ENCODE measurements at places on chromosomes 3 and 15.

DNA sequence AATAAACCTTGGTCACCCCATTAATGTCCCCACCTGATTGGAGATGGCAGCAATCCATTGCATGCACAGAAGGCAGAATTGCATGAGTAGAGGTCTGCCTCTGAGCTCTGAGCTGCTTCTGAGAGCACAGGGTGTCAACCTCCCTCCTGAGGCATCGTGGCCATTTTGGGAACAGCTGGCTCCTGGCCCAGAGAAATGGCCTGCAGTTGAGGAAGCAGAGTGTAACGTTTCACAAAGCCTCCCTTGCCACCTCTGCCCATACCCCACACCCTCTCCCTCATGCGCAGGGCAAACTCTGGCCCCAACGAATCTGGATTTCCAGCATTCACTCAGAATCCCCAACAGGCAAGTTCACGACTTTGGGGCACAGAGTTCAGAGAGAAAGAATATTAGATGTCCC, 198.9 kb downstream of the ADAMTS9 start:
- H3K36me3 ChIP-seq: no peaks in the 10 kb centered on the region
- no peak for DNase-seq
- H3K27ac ChIP-seq: peak overlapping the region; percentile 28
- H3K27me3 ChIP-seq: no peaks in the 10 kb centered on the region

- H3K27ac ChIP-seq: no peak overlapping the region
- H3K4me3 ChIP-seq: no peak overlapping the region
- no peaks in the 10 kb centered on the region for H3K27me3 ChIP-seq
- DNase-seq: no peak
These were observed 158.7 kb upstream of the SLCO3A1 start for GRCh38 chr15:91694831-91695210.

GRCh38 chr3:49378249-49378895, 20.2 kb upstream of the GPX1 start:
- DNase-seq: no peak
- H3K36me3 ChIP-seq: peaks cover 10% of the 10 kb centered on the region
- H3K27ac ChIP-seq: peak overlapping the region; percentile 7
- no peaks in the 10 kb centered on the region for H3K27me3 ChIP-seq
- peaks cover 3% of the 10 kb centered on the region for H3K4me1 ChIP-seq
- no peak overlapping the region for H3K4me3 ChIP-seq

DNA sequence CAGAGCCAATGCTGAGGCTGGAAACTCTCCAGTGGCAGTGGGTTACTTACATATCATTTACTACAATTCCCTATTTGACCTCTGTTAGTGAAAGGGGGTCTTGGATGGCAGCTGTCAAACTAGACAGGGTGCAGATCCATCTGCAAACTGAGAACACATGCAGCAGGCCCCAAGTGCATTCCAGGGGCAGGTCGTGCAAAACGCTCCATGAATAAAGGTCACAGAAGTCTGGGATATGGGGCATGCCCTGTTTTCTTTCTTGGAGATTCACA, 25.0 kb upstream of the RAD18 start:
- no peak overlapping the region for H3K4me3 ChIP-seq
- no peak overlapping the region for H3K27ac ChIP-seq

- H3K4me1 ChIP-seq: no peaks in the 10 kb centered on the region
- no peaks in the 10 kb centered on the region for H3K27me3 ChIP-seq
- H3K27ac ChIP-seq: no peak overlapping the region
- DNase-seq: no peak
These were observed 733.0 kb downstream of the ZPLD1 start for GRCh38 chr3:103167850-103168249.

- no peaks in the 10 kb centered on the region for H3K36me3 ChIP-seq
- DNase-seq: no peak
- no peak overlapping the region for H3K27ac ChIP-seq
- H3K4me3 ChIP-seq: no peak overlapping the region
These were observed 33.3 kb downstream of the ANKDD1A start for GRCh38 chr15:64944961-64945360.

DNA sequence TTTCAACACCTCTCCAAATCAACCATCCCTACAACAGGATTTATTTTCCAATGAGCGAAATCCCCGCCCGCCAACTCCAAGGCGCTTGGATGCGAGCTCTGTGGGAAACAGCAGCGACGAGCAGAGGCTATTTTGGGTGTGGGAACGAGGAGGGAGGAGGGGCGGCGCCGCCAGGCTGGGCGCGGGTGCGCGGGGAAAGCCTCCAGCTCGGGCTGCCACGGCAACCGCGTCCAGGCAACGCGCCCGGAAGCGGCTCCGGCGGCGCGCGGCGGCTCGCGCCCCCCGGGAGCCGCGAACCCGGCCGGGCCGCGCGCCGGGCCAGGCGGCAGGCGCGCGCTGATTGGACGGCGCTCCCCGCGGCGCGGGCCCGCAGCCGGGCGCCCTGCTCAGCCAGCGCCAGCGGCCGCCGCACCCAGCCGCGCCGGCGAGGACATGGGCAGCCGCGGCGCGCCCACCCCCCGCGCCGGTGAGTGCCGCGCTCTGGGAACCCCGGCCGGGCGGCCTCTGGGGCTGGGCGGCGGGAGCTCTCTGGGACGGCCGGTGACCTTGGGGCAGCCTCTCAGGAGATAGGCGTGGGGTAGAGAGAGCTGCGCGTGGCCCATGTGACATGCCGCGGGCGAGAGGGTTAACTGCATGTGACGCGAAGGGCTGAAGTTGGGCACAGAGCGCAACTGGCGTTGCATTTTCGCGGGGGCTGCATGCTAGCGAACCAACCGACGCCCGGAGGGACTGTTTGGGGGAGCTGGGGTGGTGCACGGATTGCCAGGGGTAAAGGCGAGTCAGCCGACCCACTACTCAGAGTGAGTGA, at the start of gene FAM81A:
Gene FAM81A (plus strand): TSS at position 370 of the 808 bp plus-strand sequence. CDS start 20,441 bp downstream, outside the sequence.
- DNase-seq: peak; percentile 71
- H3K4me1 ChIP-seq: peaks cover 8% of the 10 kb centered on the region
- H3K27me3 ChIP-seq: peaks cover 2% of the 10 kb centered on the region
- H3K36me3 ChIP-seq: no peaks in the 10 kb centered on the region

DNA sequence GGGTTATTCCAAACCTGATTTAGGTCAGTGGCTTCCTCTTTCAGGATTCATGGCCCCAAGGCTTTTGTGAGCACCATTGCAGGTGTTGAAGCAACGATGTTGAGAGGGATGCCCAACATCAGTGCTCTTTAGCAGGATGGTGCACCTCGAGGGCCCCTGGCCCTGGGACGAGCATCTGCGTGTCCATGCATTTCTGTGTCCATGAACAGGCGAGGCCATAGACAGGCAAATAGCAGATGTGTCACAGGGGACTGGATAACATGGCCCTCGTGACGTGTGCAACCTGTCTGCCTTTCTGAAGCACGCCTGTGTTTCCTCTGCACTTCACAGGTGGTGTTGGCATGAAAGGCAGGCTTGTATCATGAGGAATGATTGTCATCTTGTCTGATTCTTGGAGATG, 132.3 kb downstream of the SNRPN start:
- no peaks in the 10 kb centered on the region for H3K4me1 ChIP-seq
- H3K4me3 ChIP-seq: no peak overlapping the region
- DNase-seq: no peak
- peaks cover 99% of the 10 kb centered on the region for H3K36me3 ChIP-seq
- no peak overlapping the region for H3K27ac ChIP-seq

- no peak for DNase-seq
- no peak overlapping the region for H3K27ac ChIP-seq
- peaks cover 22% of the 10 kb centered on the region for H3K4me1 ChIP-seq
- H3K36me3 ChIP-seq: no peaks in the 10 kb centered on the region
These were observed 4.6 kb upstream of the TRIM71 start for GRCh38 chr3:32813180-32813579.

DNA sequence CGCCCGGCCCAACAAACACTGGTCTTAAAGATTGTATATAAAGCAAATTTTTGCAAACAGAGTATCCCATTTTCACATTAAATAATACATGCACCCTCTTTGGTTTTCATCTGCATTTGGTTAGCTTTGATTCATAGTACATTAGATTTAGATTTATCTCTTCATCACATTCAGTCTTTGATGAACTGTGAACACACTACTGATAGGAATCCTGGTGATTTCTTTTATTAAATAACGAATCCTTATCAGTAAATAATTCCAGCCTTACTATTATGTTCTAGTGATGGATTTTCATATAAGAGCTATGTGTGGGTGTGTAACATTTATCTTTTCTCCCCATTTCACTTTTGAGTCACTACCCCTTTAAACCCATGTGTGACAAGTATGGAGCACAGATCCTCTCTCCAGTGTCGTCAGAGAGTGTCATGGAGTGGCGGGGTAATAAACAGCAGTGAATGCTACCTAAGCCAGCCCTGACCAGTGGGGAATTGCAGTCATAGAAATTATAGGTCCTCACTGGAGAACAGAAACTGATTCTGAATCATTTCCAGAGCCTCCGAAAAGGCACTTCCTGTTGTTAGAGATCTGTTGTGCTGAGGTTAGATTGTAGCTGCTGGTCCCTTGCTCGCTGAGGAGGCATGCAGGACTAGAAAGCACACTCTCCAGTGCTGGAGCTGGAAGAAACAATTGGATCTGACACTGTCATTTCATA, 22.0 kb downstream of the SLC7A14 start:
- DNase-seq: no peak
- no peak overlapping the region for H3K4me3 ChIP-seq
- H3K27me3 ChIP-seq: no peaks in the 10 kb centered on the region
- no peaks in the 10 kb centered on the region for H3K36me3 ChIP-seq
- no peak overlapping the region for H3K27ac ChIP-seq

Measured in neuronal stem cell (in vitro differentiated cells).